C1 segment of cervical spinal cord (tissue), 14 donors: ENCODE measurements at places on chromosomes 5 and 9.

DNA sequence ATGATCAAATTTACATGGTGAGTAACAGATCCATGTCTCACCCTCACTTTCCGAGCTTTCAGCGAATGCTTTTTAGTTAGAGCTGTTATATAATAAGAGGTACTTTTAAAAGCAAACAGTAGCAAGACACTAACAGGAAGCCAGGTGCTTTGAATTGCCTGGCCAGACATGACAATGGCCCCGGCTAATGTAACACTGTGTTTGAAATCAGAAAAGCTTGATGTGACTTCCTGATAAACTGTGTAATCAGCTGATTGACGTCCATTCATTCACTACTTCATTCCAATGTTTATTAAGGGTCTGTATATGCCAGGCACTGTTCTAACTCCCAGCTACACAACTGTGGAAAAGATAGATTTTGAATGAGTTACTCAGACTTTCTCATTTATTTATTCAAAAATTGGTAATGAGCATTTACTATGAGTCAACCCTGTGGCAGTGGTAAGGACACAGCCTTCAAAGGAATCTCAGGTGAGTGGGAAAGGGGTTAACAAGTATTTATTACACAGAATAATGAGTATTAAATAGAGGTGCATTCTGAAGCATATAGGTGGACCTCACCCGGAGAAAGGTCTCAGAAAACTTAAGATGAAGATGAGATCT lies 26.6 kb downstream of the DPYSL3 start:
- DNase-seq, result no peak

DNA sequence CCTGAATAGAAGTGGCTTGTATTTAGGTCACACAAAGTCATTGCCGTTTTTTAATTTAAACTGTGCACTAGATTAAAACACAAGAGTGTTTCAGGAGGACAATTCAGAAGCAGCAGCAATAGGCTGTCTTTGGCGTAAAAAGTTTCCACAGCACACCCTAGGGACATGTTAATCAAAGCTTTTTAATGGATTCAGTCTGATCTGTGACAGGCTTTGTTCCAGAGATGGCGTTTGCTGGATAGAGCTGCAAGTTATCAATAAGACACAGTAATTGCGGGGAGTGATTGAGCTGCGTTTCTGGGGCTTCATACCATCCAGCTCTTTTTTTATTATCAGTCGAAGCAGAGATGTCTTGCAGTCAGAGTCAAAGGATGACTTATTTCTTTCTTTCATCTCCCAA lies 300.3 kb downstream of the ZNF608 start:
- no peak for DNase-seq

GRCh38 chr5:14908172-14908571 lies 36.6 kb upstream of the ANKH start:
- no peak for DNase-seq

DNA sequence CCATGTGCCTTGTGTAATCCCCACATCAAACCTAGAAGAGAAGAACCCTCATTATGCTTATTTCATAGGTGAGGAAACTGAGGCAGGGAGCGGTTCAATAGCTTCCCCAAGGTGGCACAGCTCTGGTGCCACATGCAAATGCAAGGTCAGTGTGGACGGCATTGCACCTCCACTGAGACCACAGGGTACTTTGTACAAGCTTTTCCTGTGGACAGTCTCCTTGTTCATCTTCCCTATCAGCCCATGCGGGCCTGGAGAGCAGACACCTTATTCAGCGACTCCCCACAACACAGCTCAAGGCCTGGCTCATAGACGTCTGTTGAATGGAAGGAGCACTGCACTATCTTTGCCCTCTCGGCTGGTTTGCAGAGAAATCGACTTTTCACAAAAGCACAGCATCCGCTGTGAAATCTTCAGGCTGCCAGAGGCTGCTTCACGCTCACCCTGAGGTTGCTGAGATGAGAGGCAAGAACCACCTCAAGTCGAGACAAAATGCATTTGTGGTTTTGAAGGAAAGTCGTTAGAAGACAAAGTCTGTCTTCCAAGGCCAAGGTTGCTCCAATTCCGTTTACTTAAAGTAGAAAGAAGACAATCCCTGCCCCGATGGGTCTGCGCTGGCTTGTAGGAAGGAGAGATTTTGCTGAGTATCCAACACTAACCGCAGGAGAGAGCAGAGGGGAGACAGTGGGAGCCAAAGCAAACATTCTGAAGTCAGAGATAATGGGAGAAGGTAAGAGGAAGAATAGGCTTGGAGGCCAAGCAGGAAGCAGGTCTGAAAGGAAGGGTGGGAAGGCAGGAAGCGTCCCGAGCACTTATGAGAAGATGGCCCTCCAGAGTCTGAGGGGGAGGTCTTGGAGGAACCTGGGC lies 34.2 kb upstream of the STRBP start:
- no peak for DNase-seq

DNA sequence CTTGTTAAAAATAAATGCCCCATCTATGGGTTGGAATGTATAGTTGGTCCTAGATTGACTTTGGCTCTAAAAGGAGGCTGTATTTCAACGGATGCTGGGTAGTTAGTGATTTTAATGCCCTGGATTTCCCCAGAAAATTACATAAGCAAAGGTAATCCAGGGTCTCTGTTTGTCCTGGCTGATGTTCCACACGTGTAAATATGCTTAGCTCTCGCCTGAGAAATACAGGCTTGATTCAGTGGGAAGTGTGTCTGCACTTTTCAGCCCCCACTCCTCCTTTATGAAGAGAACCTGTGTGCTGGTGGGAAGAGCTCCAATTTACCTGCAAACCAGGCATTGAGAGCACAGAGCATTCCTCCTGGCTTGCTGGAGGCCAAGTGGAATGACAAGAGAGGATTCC lies 294.6 kb upstream of the CLINT1 start:
- no peak for DNase-seq

- no peak for DNase-seq
Measured at GRCh38 chr5:109305352-109305751, 104.4 kb downstream of the PJA2 start.

- no peak for DNase-seq
Measured at GRCh38 chr9:107193251-107193650, 89.8 kb upstream of the RAD23B start.
